Endothelial cell of umbilical vein (primary cell): ENCODE measurements at places on chromosomes 5 and 9.

DNA sequence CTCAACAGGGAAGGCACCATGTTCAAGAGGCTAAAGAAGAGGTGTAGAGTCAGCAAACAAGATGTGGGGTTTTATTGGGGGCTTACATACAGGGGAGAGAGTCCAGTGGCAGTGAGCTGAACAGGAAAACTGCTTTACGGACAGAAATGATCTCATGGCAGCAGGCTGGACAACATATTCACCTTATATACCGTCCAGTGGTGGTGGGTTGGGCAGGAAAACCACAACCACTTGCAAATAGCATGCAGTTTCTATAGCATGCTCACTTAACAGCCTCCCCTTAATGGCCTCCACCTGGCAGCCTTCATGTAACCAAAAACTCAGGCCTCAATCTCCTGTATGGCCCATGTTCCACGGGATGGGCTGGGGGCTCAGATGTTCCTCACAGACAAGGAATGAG, 5.4 kb downstream of the TNFSF8 start:
- no peak for DNase-seq

GRCh38 chr5:44511596-44511995, 122.4 kb upstream of the FGF10 start:
- no peak for DNase-seq

DNA sequence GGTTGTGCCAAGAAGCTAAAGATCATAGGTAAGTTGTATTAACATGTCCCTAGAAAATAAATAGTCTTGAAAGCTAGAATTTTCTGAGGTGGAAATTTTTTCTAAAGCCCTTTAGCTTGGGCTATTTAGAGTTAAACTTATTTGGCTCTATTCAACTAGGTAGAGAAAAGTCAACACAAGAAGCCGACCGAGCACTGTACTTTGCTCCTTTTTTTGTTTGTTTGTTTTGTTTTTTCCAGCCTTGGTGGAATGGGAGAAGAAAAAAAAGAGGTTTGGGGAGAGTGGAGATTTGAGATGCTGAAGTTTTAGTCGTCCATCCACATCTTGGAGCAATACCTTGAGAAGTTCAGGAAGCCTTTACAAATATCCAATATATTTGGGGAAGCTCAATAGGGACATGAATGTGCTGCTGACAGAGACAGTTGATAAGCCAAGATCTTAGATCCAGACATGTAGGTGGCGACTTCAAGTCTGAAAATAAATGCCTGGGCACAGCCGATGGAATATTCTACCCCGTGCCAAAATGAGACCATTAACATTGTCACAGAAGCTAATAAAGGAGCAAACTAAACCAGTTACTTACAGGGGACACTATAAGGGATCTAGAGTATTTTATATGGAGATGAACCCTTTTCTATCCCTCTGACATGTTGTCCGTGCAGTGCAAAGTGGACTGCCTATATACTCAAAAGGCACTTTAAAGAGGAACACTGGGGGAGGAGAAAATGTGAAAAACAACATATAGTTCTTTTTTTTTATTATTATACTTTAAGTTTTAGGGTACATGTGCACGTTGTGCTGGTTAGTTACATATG, 466.1 kb downstream of the PTPRD start:
- no peak for DNase-seq

- DNase-seq, result no peak
Observed at GRCh38 chr5:138440159-138441073, 1.6 kb downstream of the REEP2 start.

DNA sequence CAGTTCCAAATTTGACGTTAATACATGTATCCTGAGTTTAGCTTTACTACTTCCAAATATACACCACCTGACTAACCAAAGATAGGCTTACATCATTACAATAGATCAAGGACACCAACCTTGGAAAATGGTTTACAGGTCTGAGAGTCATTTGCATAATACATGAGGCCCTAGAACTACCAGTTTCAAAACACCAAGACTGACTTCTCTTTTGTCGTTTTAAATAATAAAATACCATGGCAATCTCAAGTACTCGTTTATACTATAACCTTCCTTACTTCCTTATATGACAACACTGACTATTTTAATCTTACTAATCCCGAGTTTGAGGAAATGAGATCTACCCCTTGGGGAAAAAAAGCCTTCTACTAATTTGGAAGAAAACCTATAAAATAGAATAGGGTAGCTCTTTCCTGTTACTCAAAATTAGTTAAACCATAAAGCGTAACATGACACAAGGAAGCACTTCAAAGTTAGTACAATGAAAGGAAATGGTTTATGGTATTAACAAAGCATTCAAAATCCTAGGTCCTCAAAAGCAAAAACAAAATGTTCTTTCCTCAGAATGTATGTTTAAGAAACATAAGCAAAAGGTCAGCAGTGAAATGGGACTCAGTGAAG, 42.1 kb downstream of the UBQLN1 start:
- DNase-seq, result peak; percentile 83
